ENCODE measurements at places on chromosomes 12 and 14. TPM values are rescaled to one million over a fixed set of nuclear protein-coding genes. Genes with fewer than 3 reads are reported as not detected.

DNA sequence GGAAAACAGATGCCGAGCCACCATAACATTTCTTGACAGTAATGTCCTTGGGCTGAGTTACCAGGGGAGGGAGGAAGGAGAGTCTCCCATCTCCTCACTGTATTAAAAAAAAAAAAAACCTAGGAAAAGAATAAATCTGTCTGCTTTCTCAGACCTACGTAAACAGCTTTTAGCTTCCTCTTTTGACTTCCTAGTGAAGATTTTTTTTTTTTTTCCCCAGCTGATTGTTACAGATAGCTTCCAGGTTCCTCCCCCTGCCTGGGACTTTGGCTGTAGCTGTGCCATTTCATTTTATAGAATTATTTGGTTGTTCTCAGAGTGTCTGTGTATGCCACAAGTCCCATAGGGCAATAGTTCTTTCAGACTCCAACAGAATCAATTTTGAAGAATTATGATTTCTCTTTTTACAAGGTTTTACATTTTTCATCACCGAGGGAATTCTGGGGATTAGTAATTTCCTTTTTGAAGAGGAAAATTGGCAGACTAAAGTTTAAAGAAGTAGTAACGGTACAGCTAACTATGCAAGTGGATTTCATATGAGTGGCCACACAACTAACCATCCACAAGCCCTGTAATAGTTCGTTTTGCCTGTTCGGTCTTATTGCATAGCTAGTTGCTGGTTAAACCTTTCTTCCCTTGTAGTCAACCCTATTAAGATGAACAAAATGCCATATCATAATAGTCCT lies 23.1 kb upstream of the GNS start:
- H3K36me3 ChIP-seq: peaks cover 2% of the 10 kb centered on the region
- H3K27me3 ChIP-seq: peaks cover 68% of the 10 kb centered on the region
- no peak for DNase-seq
- H3K27ac ChIP-seq: no peak overlapping the region

The FAR2 gene
- total RNA-seq: 24.6 TPM

The PTGDR gene
- 0.07 TPM for total RNA-seq

DNA sequence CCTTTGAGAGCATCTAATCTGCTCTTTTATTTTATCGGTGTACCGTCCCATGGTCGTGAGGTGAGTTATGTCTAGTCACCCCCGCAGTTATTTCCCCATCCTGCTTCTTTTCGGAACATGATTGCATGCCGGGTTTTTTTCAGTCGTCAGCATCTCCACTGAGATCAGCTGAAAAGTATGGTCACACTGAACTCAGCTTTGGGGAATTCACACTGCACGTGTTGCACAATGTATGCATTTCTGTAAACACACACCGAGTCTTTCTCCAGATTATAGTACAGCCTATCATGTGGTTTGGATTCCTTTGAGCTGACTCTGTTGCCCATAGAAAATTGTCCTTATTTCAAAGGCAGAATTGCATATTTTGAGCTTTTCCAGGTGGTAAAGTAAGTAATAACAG lies 24.6 kb downstream of the PLXNC1 start:
- H3K4me3 ChIP-seq: no peak overlapping the region
- DNase-seq: no peak
- no peak overlapping the region for H3K27ac ChIP-seq
- H3K27me3 ChIP-seq: no peaks in the 10 kb centered on the region

DNA sequence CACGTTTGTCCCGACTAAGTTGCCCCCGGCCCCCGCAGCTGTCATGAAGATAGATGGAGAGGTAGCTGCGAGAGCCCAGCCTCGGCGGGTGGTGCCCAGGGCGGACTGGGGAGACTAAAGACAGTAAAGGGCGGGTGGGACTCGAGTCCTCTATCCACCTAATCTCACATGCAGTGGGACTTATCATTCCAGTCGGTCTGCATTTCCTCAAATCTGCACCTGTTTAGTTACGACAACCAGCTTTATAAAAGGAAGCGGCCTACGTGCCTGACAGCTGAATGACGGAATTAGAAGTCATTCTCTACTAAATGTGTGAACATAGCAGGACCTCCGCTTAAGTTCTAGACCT lies 109.8 kb upstream of the EGLN3 start:
- H3K27ac ChIP-seq: peak overlapping the region; percentile 91
- H3K36me3 ChIP-seq: peaks cover 6% of the 10 kb centered on the region
- peaks cover 37% of the 10 kb centered on the region for H3K4me1 ChIP-seq
- peaks cover 36% of the 10 kb centered on the region for H3K27me3 ChIP-seq
- DNase-seq: no peak

The HIGD1C gene
- not detected for total RNA-seq

DNA sequence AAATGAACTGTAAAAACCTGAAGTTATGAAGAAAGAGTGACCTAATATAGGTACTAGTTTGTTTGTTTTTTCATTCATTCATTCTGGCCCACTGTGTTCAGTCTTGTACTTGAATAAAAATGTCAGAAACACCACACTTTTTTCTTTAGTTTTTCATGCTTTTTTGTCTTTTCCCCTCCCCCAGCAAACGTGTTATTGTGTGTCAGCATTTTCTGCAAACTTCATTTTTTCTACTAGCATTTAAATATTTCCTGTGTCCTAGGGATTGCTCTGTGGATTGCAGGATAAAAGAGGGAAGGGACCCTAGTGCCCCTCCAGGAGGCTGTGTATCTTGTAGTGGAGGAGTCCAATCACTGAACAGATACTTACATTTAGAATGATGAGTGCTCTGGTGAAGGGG lies 42.2 kb downstream of the ETNK1 start:
- H3K27me3 ChIP-seq: no peaks in the 10 kb centered on the region
- H3K36me3 ChIP-seq: peaks cover 12% of the 10 kb centered on the region
- no peak overlapping the region for H3K27ac ChIP-seq

- H3K36me3 ChIP-seq: no peaks in the 10 kb centered on the region
- peaks cover 18% of the 10 kb centered on the region for H3K27me3 ChIP-seq
- DNase-seq: no peak
- peaks cover 25% of the 10 kb centered on the region for H3K4me1 ChIP-seq
Measured at GRCh38 chr12:66698558-66698957, 19.7 kb upstream of the GRIP1 start.

The SMCO2 gene
- 0.22 TPM for total RNA-seq

DNA sequence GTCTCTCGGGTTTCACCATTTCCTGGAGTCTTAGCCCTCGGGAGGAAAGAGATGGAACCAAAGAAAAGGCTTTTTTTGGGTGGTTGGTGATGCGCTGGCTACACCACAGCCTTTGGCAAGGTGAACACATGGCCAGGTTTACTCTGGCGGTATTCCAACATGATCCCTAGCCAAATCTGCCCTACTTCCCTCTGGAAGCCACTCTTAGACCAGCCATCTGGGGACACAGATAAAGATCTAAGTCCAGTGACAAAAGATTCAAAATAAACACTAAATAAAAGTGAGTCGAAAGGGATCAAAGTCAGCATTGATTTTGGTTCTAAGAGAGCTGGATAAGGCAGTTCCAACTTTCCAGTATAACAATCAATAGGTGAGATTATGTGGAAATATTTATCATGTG lies 694.5 kb downstream of the VRK1 start:
- peaks cover 8% of the 10 kb centered on the region for H3K36me3 ChIP-seq
- no peak overlapping the region for H3K27ac ChIP-seq
- H3K4me1 ChIP-seq: no peaks in the 10 kb centered on the region
- no peak for DNase-seq

The KLRK1 gene
- total RNA-seq: 0.12 TPM

The CACNA1C gene
- total RNA-seq: 0.12 TPM

DNA sequence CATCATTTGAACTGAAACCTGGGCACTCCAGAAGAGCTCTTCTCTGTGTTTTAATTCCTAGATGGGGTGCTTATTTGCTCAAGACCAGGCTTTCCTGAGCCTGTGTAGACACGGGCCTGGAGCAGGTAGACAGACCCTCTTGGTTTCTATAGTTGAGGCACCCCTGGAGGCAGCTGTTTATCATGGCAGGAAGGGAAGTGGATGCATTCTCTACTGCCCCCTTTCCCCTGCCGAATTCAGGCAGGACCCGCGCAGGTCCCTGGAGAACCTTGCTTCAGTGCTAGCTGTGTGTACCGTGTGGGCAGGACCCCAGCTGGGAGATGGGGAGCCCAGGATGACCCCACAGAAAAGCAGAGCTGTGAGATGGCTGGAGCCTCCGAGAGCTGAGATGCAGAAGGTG lies 6.0 kb downstream of the CACNA1C start:
- H3K27me3 ChIP-seq: peaks cover 63% of the 10 kb centered on the region
- no peak overlapping the region for H3K27ac ChIP-seq
- no peak overlapping the region for H3K4me3 ChIP-seq

DNA sequence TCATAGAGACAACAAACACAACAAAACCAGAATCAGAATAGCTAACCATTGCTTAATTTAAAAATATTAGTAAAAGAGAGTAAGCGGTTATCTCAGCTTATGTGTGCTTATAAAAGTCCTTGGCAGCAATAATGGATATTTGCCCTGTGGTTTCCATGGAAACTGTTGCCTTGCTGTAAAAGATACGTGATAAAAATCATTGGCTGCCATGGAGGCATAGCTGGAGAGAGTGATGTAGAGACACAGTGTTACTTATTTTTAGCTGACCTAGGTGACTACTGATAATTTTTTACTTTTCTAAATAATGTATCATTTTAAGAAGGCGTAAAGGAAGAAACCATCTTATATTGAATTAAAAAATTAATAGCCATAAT lies 92.9 kb downstream of the ERC1 start:
- H3K36me3 ChIP-seq: peaks cover 5% of the 10 kb centered on the region
- H3K27me3 ChIP-seq: no peaks in the 10 kb centered on the region
- no peak for DNase-seq
- peaks cover 4% of the 10 kb centered on the region for H3K4me1 ChIP-seq
- no peak overlapping the region for H3K27ac ChIP-seq

DNA sequence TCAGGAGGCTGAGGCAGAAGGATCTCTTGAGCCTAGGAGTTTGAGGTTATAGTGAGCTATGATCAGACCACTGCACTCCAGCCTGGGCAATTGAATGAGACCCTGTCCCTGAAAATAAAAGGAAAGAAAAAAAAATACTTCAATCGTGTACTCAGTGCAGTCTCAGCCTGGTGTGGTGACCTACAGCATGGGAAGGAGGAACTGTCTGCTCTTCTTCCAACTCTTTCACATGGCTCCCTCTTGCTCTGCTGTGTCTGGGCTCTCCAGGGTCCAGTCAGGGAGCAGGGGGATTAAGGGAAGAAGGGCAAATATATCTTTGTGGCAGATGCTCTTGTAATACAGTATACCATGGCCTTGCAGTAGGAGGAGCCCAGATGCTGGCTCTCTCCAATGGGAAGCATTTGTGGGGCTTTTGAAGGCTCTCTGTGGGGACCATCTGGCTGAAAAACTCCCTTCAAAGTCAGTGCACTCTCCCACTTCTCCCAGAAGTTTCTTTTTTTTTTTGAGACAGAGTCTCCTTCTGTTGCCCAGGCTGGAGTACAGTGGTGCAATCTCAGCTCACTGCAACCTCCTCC lies 76.6 kb upstream of the TMPO start:
- H3K27ac ChIP-seq: no peak overlapping the region
- no peak overlapping the region for H3K4me3 ChIP-seq
- no peaks in the 10 kb centered on the region for H3K4me1 ChIP-seq
- peaks cover 48% of the 10 kb centered on the region for H3K27me3 ChIP-seq
- no peak for DNase-seq
- H3K36me3 ChIP-seq: no peaks in the 10 kb centered on the region

The SLCO1B1 gene
- total RNA-seq: not detected
